Mesendoderm (in vitro differentiated cells): ENCODE measurements at places on chromosomes 6 and 20.

DNA sequence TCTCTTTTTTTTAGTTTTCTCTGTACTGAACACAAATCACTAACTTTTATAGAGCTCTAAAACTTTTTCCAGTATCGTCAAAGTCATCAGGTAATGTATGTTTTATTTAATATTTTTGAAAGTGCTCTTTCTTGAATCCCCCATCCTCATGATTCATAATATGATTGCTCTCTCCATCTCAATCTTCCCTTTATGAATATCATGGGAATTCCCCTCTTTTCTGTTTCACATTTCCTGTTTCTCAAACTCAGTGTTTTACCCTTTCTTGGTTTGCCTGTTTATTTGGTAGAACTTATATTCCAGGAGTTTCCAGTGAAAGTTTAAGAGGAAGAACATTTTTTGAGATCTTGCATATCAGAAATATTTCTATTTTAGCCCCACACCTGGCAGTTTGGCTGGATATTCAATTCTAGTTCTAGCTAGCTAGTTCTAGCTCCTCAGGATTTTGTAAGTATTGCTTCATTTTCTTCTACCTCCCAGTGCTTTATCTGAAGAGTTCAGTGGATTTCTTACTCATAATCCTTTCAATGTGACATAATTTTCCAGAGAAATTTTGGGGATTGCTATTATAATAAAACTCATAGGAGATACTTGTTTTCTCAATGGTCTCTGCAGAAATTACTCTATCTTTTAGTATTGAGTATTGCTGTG, 6.1 kb upstream of the C6orf58 start:
- no peaks in the 10 kb centered on the region for H3K4me1 ChIP-seq
- DNase-seq = no peak

- H3K4me1 ChIP-seq = no peaks in the 10 kb centered on the region
- no peak overlapping the region for H3K27ac ChIP-seq
- no peak overlapping the region for H3K4me3 ChIP-seq
- H3K27me3 ChIP-seq = no peaks in the 10 kb centered on the region
- no peaks in the 10 kb centered on the region for H3K36me3 ChIP-seq
These were observed 101.2 kb downstream of the HDGFL1 start for GRCh38 chr6:22670605-22671004.

DNA sequence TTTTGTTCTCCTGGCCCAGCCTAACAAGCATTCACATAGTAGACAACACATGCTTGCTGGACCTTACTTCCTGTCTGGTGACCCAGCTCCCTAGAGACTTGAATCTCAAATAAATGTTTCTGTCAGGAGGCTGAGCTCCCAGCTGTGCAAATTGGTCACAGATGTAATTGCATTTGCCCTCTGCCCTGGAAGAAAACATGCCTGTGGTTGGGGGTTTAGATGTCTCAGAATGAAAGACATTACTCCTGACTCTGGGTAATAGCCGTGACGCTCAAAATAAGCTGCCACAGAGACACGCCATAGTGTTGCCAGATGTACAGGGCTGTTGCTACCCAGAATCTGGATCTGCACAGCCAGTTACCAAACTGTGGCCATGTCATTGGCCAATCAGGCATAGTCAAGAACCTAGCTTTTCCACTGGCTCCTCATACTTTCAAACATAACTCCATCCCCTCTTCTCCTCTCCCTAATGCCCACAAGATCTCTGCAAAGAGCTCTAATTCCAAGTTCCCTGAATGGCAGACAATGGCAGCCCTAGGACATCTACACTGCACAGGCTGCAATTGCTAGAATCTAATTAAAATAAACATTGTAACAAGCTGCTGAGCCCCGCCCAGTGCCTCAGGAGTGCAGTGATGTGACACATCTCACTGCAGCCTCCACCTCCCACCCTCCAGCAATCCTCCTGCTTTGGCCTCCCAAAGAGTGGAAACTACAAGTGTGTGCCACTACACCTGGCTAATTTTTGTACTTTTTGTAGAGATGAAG, 32.8 kb upstream of the GMPR start:
- H3K4me3 ChIP-seq = no peak overlapping the region
- H3K36me3 ChIP-seq = no peaks in the 10 kb centered on the region
- H3K27ac ChIP-seq = no peak overlapping the region
- no peaks in the 10 kb centered on the region for H3K27me3 ChIP-seq

- DNase-seq = no peak
- no peaks in the 10 kb centered on the region for H3K4me1 ChIP-seq
- no peak overlapping the region for H3K4me3 ChIP-seq
- no peaks in the 10 kb centered on the region for H3K27me3 ChIP-seq
- no peak overlapping the region for H3K27ac ChIP-seq
These were observed 894.9 kb downstream of the EYS start for GRCh38 chr6:64812138-64812537.

GRCh38 chr6:170288852-170289179, 2.1 kb downstream of the DLL1 start:
- no peak for DNase-seq
- H3K36me3 ChIP-seq = no peaks in the 10 kb centered on the region
- no peaks in the 10 kb centered on the region for H3K4me1 ChIP-seq
- peaks cover 62% of the 10 kb centered on the region for H3K27me3 ChIP-seq
- H3K4me3 ChIP-seq = no peak overlapping the region

DNA sequence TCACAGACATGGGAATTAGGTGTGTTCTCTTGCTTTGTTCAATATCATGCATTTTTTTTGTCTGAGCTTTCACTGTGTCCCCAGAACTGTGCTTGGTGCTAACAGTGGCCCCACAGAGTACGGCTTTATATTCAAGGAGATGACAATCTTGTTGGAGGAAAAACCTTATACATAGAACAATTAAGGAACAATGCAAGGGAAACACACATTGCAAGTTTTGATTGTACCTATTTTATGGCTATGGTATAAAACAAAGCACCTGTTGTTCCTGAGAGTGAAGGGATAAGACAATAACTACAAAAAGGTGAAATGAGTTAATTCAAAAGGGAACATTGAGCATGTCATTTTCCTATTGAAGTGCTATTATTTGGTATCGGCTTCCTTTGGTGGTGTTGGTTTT, 143.9 kb upstream of the ESR1 start:
- no peaks in the 10 kb centered on the region for H3K4me1 ChIP-seq
- DNase-seq = no peak
- H3K4me3 ChIP-seq = no peak overlapping the region
- no peaks in the 10 kb centered on the region for H3K27me3 ChIP-seq

DNA sequence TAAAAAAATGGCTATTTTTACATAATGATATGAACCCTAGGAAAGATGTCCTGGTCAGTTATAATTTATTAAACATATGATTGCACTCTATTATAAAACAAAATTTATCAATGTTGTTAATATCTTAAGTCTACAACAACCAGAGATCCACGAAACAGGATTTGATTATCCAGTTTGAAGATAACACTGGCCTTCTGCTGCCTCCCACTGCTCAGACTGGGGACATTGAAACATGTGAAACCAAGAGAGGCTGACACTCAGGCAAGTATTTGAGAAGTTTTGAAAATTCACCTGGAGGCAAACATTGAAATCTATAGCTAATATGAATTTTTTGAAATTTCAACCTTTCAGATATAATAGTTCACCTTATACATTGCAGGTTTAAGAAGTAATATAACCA, 219.3 kb upstream of the HSF2 start:
- H3K4me1 ChIP-seq = no peaks in the 10 kb centered on the region
- no peaks in the 10 kb centered on the region for H3K27me3 ChIP-seq
- no peak overlapping the region for H3K4me3 ChIP-seq
- H3K36me3 ChIP-seq = no peaks in the 10 kb centered on the region

- no peak overlapping the region for H3K4me3 ChIP-seq
- no peak overlapping the region for H3K27ac ChIP-seq
- no peaks in the 10 kb centered on the region for H3K4me1 ChIP-seq
- H3K27me3 ChIP-seq = no peaks in the 10 kb centered on the region
- no peaks in the 10 kb centered on the region for H3K36me3 ChIP-seq
These were observed 8.2 kb upstream of the LY86 start for GRCh38 chr6:6580225-6580856.

- no peaks in the 10 kb centered on the region for H3K4me1 ChIP-seq
- no peaks in the 10 kb centered on the region for H3K27me3 ChIP-seq
- no peak overlapping the region for H3K4me3 ChIP-seq
These were observed 29.2 kb downstream of the UQCC2 start for GRCh38 chr6:33682341-33682740.

GRCh38 chr6:168865-169455, 123.3 kb upstream of the DUSP22 start:
- no peaks in the 10 kb centered on the region for H3K27me3 ChIP-seq
- no peak overlapping the region for H3K4me3 ChIP-seq
- no peaks in the 10 kb centered on the region for H3K4me1 ChIP-seq

- no peak for DNase-seq
- H3K27me3 ChIP-seq = no peaks in the 10 kb centered on the region
These were observed 139.3 kb downstream of the FOXC1 start for GRCh38 chr6:1749041-1749440.

DNA sequence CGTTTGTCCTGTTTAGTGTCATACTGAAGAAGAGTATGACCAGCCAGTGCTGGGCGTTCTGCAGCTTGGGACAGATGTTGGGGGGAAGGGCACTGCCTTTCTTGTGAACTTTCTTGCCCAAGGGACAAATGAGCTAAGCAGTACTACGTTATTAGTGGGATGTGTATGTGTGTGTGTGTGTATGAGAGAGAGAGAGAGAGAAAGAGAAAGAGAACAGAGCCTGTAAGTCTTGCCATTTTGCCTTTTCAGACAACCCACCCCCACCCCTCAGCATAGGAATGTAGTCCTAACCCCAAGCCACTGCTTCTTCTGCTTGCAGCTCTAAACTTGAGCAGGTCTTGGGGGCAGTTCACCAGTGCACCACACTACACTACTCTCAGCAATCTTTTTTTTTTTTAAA, 45.5 kb downstream of the E2F3 start:
- no peak overlapping the region for H3K27ac ChIP-seq
- no peaks in the 10 kb centered on the region for H3K4me1 ChIP-seq
- no peaks in the 10 kb centered on the region for H3K27me3 ChIP-seq
- no peak overlapping the region for H3K4me3 ChIP-seq
- no peaks in the 10 kb centered on the region for H3K36me3 ChIP-seq

DNA sequence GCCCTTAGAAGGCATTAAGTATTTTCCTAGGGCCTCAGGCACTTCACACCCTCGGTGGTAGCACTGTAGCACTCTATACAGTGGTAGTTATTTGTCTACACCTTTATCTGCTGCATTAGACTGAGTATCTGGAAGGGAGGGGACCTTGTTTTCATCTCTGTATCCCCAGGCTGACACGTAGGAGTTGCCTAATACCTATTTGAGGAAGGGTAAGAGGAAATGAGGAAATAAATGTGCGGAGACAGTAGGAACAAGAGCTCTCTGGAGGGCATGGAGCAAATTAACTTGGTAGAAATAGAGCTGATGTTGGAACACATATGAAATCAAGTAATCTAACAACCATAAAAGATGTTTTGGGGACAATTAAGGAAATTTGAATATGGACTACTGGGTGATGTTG, 3.9 kb downstream of the CNPY3 start:
- H3K27ac ChIP-seq = no peak overlapping the region
- peaks cover 2% of the 10 kb centered on the region for H3K4me1 ChIP-seq
- no peaks in the 10 kb centered on the region for H3K27me3 ChIP-seq
- peaks cover 6% of the 10 kb centered on the region for H3K36me3 ChIP-seq
